ENCODE measurements at places on chromosomes 5 and 9. TPM values are rescaled to one million over a fixed set of nuclear protein-coding genes. Genes with fewer than 3 reads are reported as not detected.

Gene SLC25A2
- not detected for total RNA-seq

Gene SLC36A2
- not detected for total RNA-seq

Gene PCDHGA8
- total RNA-seq, result 1.4 TPM

Gene CCL19
- not detected for total RNA-seq

Gene CSF1R
- not detected for total RNA-seq

Gene PCDHA7
- 0.09 TPM for total RNA-seq

Gene INSL4
- total RNA-seq, result not detected

Gene MSH3
- 12.0 TPM for total RNA-seq

Gene TIMD4
- total RNA-seq, result not detected

Gene TMEM215
- total RNA-seq, result not detected

Gene ABO
- total RNA-seq, result not detected

Gene ALDH1A1
- 6.9 TPM for total RNA-seq

Gene LCN15
- total RNA-seq, result not detected

Gene KIF12
- total RNA-seq, result not detected

Gene ALDH7A1
- total RNA-seq, result 24.3 TPM

Gene RGMB
- 15.9 TPM for total RNA-seq

Gene ASTN2
- 2.7 TPM for total RNA-seq

Gene SPATA31D1
- total RNA-seq, result not detected

Gene GDNF
- 0.47 TPM for total RNA-seq

Gene COL5A1
- 1,154 TPM for total RNA-seq

Gene TGFBR1
- 17.5 TPM for total RNA-seq

Gene ANKRD31
- total RNA-seq, result 0.09 TPM

Gene ROR2
- 49.7 TPM for total RNA-seq

Gene NDFIP1
- 53.8 TPM for total RNA-seq

Gene ZDHHC21
- total RNA-seq, result 1.4 TPM

Gene PAX5
- not detected for total RNA-seq

Gene MYO10
- total RNA-seq, result 18.0 TPM

Gene PCDHB11
- total RNA-seq, result not detected

Gene CDO1
- 7.9 TPM for total RNA-seq

Gene SH2D3C
- 0.23 TPM for total RNA-seq

Gene BARX1
- total RNA-seq, result 0.09 TPM

Gene TNFSF15
- total RNA-seq, result 0.26 TPM

Gene OLFML2A
- total RNA-seq, result 26.7 TPM

Gene NR2F1
- 175 TPM for total RNA-seq

Gene SLC45A2
- not detected for total RNA-seq

Gene CTNND2
- total RNA-seq, result 2.6 TPM

Gene ACER2
- total RNA-seq, result 2.7 TPM

Gene SPAAR
- 1.3 TPM for total RNA-seq

Gene ZNF354C
- total RNA-seq, result 4.1 TPM

Gene FAM221B
- total RNA-seq, result not detected

Gene NR6A1
- 0.23 TPM for total RNA-seq

Gene COL27A1
- 8.8 TPM for total RNA-seq

Gene SLC30A5
- 34.8 TPM for total RNA-seq

Gene PKD2L2
- total RNA-seq, result not detected

Gene DRD1
- not detected for total RNA-seq

Gene PALM2AKAP2
- total RNA-seq, result 1.8 TPM

Gene FGF18
- total RNA-seq, result not detected
